ENCODE measurements at places on chromosomes 7 and 10.

GRCh38 chr7:140479739-140480084 is 407 bp upstream of the MKRN1 start:
- DNase-seq: no peak

DNA sequence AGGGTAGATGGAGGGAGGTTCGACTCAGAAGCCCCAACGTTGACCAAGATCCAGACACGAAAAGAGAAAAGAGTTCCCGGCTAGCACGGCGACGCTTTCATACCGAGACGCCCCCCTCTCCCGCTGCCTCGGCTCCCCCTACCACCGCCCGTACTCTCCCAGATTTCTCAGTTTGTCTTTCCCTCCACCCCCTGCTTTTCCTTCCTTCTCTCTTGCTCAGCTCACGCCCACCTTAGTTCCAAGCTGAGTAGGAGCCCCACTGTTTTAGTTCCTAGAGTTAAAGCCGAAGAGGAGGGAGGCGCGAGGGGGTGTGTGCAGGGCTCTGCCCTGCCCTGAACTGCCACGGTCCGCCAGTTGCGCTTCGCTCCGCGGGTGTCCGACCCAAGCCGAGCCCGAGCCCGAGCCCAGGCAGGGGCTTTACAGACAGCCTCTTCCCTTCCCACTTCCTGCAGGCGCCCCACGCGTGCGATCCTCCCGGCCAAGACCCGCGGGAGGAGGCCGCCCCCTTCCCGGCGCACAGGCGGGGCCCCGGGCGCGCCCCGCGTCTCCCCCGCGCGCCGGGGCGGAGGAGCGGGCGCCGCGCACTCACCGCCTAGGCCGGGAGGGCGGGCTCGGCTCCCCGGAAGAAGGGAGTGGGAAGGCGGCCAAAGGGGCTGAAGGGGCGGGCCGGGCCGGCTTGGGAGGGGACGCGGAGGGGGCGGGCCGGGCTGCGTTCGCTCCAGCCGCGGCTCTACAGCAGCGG is at the start of gene EPHB6:
TSS of gene EPHB6 (plus strand) at position 705 of the 742 bp plus-strand sequence. CDS start 8,152 bp downstream, outside the sequence.
- peak; percentile 45 for DNase-seq

GRCh38 chr10:100978121-100978900 is 9.0 kb downstream of the MRPL43 start:
- DNase-seq: no peak

- DNase-seq: no peak
Observed at GRCh38 chr10:8063935-8064334, 9.4 kb downstream of the GATA3 start.

DNA sequence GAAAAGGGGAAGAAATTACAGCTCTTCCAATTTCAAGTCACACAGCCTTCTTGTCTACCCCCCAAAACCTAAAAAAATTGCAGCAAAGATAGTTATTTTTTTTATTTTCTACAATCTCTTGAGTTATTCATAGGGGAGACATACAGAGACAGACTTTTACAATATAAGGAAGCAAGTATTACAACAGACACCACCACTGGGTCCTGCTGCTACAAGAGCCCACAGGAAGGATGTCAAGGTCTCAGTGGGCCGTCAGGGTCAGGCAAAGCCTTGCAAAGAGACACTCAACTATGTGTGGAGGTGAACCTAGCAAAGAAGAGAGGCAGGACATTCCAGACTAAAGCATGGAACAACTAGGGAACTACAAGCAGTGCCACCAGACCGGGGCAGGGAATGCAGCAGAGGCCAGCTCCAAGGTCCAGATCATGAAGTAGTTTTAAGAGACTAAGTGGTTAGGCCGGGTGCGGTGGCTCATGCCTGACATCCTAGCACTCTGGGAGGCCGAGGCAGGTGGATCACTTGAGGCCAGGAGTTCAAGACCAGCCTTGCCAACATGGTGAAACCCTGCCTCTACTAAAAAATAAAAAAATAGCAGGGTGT is 28.2 kb upstream of the ZCCHC24 start:
- no peak for DNase-seq

- DNase-seq: no peak
Observed at GRCh38 chr7:82044497-82045080, 274.7 kb upstream of the HGF start.

- no peak for DNase-seq
Observed at GRCh38 chr10:121566755-121567154, 31.5 kb downstream of the FGFR2 start.

DNA sequence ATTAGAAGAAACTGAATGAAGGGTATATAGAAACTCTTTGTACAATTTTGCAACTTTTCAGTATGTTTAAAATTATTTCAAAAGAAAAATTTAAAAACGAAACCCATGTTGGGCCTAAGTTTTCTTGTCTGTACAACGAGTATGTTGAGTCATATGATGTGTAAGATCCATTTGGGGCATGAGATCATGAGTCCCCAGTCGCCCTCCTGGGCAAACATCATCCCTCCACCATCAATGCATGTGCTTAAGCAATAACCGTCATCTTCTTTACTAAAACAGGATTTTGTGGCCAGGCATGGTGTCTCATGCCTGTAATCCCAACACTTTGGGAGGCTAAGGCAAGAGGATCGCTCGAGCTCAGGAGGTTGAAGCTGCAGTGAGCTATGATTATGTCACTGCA is 54.2 kb upstream of the CDCA7L start:
- DNase-seq: no peak

DNA sequence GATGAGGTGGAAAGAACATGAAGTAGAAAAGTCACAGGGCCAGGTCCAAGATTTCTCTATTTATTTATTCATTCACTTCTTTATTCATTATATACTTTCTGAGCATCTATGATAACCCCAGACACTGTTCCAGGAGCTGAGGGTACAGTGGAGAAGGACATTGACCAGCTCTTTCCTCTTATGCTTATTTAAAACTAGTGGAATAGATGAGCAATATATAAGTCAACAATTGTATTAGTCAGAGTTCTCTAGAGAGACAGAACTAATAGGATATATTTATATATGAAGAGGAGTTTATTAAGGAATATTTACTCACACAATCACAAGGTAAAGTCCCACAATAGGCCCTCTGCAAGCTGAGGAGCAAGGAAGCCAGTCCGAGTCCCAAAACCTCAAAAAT is 15.0 kb upstream of the GPR37 start:
- no peak for DNase-seq

DNA sequence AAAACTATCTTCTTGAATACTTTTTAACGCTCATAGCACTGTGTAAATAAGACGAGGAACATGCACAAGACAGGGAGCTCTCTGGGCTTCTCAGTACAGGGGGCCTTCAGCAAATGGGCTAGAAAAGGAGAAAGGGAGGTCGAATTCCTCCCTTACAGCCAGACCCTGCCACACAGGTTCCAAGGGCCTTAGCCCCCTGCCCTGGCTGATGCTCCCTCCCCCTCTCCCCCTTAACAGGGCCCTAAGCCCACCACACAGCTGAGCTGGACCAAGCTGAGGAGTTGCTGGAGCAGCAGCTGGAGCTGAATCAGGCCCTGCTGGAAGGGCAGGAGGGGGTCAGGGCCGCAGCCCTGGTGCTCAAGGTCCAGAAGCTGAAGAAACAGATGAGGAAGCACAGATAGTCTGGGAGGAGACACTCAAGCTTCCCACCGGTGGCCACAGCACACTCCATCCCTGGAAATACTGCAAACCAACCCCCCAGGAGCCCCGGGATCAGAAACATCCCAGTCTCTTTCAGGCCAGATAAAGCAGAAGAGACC is 153.9 kb downstream of the SNX13 start:
- DNase-seq: no peak

- no peak for DNase-seq
Observed at GRCh38 chr10:3975016-3975415, 190.0 kb upstream of the KLF6 start.

DNA sequence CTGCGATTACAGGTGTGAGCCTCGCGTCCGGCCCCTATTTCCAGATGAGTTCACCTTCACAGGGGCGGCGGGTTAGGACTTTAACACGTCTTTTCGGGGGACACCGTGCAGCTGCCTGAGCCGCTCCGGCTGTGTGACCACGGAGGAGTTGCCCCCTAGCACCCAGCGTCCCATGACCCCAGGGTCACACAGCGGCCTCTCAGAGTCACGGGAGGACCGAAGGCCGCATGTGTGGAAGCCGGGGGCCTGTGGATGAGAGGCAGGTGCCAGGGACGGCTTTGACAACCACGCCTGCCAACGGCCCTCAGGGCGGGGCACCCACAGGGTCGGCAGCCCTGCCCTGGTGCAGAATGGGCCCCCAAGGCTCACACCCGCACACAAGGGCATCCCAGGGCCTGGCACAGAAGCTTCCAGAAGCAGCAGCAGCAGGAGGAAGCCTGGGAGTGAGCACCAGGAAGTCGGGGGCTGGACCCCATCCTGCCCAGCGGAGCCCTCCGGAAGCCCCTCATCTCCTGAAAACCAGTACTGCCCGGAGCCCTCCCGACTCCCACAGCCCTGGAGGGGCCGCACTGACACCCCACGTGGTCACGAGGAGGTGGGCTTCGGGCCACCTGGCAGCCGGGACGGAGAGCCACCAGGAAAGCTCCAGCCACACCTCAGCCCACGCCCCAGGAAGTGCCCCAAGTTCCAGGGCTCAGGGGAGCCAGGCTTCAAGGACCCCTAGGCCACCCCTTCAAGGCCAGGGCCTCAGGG is 32.7 kb downstream of the ADAP1 start:
- DNase-seq: no peak

DNA sequence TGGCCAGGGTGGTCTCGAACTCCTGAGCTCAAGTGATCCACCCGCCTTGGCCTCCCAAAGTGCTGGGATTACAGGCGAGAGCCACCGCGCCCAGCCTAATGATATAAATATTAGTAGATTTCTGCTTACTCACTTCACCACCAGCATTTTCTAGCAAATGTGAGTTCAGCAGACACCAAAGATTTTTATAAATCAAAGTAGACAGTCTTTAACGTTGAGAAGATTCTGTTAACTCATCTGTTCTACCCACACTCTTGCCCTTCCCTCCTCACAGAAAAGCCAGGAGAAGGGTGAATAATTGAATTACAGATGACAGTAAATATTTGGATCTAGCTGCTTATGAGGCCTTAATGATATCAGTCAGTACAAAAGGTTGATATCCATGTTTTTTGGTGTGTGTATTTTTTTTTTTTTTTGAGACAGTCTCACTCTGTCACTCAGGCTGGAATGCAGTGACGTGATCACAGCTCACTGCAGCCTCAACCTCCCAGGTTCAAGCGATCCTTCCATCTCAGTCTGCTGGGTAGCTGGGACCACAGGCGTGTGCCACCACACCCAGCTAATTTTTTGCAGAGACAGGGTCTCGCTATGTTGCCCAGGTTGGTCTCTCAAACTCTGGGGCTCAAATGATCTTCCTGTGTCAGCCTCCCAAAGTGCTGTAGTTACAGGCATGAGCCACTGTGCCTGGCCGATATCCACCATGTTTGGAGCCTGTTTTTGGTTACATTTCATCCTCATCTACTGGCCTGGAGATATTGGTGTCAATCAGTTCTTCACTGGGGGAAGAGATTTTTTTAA is 120.5 kb downstream of the CUX1 start:
- DNase-seq: no peak

GRCh38 chr7:41910940-41911600 is 208.2 kb upstream of the INHBA start:
- no peak for DNase-seq

GRCh38 chr7:115964799-115965198 is 65.8 kb downstream of the TFEC start:
- DNase-seq: no peak

- DNase-seq: no peak
Observed at GRCh38 chr10:119120413-119120867, 16.5 kb downstream of the DENND10 start.

DNA sequence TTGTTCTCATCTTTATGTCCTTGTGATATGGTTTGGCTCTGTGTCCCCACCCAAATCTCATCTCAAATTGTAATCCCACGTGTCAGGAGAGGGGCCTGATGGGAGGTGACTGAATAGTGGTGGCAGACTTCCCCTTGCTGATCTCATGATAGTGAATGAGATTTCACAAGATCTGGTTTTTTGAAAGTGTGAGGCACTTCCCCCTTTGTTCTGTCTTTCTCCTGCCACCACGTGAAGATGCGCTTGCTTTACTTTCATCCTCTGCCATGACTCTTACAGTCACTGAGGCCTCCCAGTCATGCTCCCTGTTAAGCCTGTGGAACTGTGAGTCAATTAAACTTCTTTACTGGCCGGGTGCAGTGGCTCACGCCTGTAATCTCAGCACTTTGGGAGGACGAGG is 161.0 kb downstream of the HERPUD2 start:
- no peak for DNase-seq

- DNase-seq: no peak
Observed at GRCh38 chr7:46076527-46076926, 155.5 kb upstream of the IGFBP3 start.

DNA sequence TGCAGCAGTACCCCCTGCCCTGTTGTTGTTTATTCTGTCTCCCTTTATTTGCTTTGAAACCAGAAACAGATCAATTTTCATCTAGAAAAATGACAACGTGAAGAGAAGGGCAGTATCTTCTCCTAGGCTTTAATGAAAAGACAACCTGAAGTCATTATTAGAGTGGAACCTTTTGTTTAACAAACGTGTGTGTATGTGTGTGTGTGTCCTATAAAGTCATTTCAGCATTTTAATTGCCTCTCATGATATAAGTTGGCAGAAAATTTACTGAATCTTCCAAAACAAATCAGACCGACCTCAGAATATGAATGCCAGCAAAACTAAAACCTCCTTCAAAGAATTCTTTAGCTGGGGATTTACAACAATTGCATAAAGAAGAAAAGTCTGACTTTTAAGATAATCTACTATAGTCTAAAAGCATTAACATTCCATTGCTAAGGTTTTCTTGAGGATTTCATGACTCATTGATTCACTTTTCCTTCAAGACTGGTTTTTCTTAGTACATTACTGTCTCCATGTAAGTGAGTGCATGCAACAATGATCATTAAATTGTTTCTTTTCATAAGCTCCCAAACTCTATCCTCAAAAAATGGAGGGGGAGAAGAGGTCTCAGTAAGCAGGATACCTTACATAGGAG is 3.2 kb downstream of the GLI3 start:
- DNase-seq: no peak

DNA sequence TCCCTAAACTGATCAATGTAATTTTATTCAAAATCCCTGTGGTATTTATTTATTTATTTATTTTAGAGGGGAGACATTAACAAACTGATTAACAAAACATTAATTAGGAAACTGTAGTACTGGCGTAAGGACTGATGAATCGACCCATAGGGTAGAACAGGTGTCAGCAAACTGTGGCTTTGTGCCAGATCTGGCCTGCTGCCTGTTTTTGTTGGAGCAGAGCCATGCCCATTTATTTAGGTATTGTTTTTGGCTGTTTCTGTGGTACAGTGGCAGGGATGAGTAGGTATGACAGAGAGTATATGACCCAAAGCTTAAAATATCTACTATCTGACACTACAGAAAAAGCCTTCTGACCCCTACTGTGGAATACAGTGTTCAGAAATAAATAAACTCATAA is 332.5 kb upstream of the ETV1 start:
- no peak for DNase-seq

DNA sequence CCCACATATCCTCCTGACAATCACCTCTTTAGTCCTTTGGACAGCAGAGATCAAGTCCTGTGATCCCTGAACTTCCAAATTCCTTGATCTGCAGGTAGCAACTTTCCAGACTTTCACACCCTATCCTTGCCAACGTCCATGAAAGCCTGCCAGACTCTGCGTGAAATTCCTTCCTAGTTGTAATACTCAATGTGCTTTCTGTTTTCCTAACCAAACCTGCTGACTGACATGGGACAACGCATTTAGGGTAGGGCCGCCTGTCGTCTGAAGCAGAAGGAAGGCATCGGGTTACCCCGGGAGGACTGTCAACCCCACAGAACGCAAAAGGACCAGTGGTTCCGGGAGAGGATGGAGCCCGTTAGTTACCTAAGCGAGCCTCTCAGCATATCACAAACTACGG is 23.9 kb downstream of the ITGA8 start:
- no peak for DNase-seq
